Smooth muscle cell of the umbilical artery (primary cell): ENCODE measurements at places on chromosomes 12 and 14. TPM values are rescaled to one million over a fixed set of nuclear protein-coding genes. Genes with fewer than 3 reads are reported as not detected.

The NELL2 gene
- total RNA-seq: 1.5 TPM in 1 of 2 replicates, not detected in the other

The ACOT2 gene
- 25.4 and 40.7 TPM in 2 replicates for total RNA-seq

The ABCD2 gene
- 0.05 and 0.30 TPM in 2 replicates for total RNA-seq

The RNASE11 gene
- not detected in 2 replicates for total RNA-seq

The FAIM2 gene
- 0.65 and 1.5 TPM in 2 replicates for total RNA-seq

The EP400 gene
- total RNA-seq: 10.1 and 22.8 TPM in 2 replicates

The SYCP3 gene
- total RNA-seq: 0.30 and 0.32 TPM in 2 replicates

The KLRB1 gene
- total RNA-seq: not detected in 2 replicates

The ALDH1L2 gene
- 80.1 and 91.5 TPM in 2 replicates for total RNA-seq

The PDE3A gene
- total RNA-seq: 0.46 and 2.7 TPM in 2 replicates

The GYS2 gene
- not detected in 2 replicates for total RNA-seq

The GNPTAB gene
- total RNA-seq: 56.4 and 76.3 TPM in 2 replicates

The TCL1B gene
- total RNA-seq: not detected in 2 replicates

The KITLG gene
- total RNA-seq: 15.3 and 43.1 TPM in 2 replicates

The SLC5A8 gene
- not detected in 2 replicates for total RNA-seq
